Activated CD4-positive, alpha-beta T cell treated with anti-CD3 and anti-CD28 coated beads for 1 hour (primary cell): ENCODE measurements at places on chromosomes 13 and 19.

GRCh38 chr13:30142486-30143211, 164.7 kb downstream of the KATNAL1 start:
- no peak for DNase-seq

GRCh38 chr13:108851660-108852059, 222.2 kb downstream of the MYO16 start:
- DNase-seq = no peak

DNA sequence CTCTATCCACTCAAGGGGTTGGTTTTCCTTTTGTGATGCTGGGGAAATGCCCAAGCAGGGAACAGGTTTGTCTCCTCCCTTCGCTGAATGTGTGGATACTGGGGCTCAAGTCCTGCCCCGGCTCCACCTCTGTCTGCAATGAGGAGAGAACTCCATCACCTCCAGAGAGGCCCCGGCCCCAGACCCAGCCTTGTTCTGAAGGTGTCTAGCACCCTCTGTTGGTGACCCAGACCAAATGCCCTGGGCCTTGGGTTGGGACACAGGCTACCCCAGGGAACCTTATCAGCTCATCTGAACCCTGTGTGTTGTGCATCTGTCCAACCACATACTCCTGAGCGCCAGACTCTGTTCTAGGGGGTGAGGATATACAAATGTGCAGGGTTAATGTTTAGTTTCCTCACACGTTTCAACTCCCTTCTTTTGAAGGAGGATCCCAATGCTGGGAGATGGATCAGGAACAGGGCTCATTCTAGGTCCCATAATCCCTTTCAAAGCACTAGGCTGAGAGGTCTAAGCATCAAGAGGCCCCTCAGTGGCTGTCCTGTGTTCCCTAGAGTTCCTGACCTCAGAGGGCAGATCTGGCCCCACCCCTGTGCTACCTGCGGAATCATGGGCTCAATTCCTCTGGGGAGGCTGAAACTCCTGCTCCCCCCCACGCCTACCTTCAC, 112.5 kb upstream of the SLC7A1 start:
- DNase-seq = peak; percentile 19

- DNase-seq = no peak
These were observed 920 bp upstream of the TIMM13 start for GRCh38 chr19:2428321-2428690.

DNA sequence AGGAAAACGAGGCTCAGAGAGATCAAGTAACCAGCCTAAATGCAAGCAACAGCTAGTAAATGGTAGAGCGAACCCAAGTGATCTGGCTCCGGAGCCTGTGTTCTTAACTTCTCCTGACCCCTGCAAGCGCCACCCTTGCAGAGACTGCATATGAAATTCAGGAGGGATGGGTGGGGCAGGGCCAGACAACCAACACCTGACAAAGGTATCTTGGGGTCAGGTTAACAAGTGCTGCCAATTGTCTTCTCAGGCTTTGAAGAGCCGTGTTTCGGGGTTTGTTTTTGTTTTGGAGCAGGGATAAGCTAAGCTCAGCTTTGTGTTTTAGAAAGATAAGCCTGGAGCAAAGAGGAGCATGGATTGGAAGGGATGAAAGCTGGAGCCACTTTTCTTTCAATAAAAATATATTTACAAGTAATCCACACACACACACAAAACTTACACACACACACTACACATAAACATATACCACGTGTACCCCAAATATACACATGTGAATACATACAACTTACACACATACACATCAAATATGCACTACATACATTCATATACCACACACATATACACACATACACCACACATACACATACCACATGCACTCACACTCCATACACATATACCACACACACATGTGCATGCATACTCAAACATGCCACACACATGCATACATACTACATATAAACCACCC, 722.0 kb downstream of the DIAPH3 start:
- no peak for DNase-seq

GRCh38 chr19:7648265-7649014, 11.5 kb downstream of the STXBP2 start:
- DNase-seq = no peak

- no peak for DNase-seq
These were observed 6.9 kb downstream of the REXO1 start for GRCh38 chr19:1841209-1841924.

DNA sequence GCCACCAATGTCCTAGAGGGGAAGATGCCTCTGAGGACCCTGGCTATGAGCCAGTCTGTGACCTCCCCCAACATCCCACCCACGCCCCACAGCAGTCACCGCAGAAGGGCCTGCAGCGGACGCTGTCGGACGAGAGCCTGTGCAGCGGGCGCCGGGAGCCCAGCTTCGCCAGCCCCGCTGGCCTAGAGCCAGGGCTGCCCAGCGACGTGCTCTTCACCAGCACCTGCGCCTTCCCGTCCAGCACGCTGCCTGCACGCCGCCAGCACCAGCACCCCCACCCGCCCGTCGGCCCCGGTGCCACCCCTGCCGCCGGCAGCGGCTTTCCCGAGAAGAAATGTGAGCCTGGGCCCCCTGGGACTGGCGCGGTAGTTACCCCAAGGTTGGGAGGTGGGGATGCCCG, 30.6 kb downstream of the DPF1 start:
- DNase-seq = no peak

- no peak for DNase-seq
These were observed 3.8 kb upstream of the UQCR11 start for GRCh38 chr19:1609103-1609396.

DNA sequence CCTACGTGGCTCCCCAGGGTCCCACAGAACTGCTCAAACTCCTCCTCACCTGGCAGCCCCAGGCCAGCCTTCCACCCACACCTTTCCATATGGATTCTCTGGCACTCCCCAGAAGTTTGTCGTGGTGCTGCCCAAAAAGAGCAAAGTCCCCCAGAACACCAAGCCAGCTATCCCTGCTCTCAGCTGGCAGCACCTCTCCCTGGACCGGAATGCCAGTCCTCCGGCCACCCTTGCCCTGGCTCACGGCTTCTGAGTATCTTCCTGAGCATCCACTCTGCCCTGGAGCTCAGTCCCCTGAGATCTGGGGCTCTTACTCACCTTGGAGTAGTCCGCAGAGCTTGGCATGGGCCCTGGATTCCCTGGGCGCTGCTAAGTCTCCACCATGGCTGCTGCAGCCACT, 166.5 kb upstream of the ZNF507 start:
- no peak for DNase-seq

GRCh38 chr19:43132696-43133095, 50.2 kb upstream of the PSG2 start:
- DNase-seq = no peak

DNA sequence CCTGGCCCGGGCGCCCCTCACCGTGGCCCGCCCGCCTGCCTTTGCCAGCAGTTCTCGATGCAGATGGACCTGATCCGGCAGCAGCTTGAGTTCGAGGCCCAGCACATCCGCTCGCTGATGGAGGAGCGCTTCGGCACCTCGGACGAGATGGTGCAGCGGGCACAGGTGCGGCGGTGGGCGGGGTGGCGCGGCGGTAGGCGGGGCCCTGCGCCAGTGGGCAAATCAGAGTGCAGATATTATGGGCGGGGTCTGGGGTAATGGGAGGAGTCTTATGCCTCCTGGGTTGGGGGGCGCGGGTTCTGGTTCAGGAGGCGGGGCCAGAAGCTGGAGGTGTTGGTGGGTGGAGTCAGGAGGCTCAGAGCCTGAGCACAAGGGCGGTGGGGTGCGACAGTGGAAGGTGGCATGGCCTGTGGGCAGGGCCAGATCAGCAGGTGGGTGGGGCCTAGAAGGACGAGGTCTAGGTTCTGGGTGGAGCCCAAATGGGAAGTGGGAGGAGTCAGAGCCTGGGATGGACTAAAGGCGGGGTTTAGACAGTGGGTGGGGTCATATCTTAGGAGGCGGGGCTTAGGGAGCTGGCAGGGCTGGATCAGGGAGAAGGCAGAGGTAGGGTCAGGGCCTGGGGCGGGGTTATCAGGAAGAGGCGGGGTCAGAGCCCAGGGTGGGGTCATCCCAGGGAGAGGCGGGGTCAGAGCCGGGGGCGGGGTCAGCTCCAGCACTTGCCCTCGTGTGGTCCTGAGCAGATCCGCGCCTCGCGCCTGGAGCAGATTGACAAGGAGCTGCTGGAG, 5.6 kb downstream of the APC2 start:
- no peak for DNase-seq

DNA sequence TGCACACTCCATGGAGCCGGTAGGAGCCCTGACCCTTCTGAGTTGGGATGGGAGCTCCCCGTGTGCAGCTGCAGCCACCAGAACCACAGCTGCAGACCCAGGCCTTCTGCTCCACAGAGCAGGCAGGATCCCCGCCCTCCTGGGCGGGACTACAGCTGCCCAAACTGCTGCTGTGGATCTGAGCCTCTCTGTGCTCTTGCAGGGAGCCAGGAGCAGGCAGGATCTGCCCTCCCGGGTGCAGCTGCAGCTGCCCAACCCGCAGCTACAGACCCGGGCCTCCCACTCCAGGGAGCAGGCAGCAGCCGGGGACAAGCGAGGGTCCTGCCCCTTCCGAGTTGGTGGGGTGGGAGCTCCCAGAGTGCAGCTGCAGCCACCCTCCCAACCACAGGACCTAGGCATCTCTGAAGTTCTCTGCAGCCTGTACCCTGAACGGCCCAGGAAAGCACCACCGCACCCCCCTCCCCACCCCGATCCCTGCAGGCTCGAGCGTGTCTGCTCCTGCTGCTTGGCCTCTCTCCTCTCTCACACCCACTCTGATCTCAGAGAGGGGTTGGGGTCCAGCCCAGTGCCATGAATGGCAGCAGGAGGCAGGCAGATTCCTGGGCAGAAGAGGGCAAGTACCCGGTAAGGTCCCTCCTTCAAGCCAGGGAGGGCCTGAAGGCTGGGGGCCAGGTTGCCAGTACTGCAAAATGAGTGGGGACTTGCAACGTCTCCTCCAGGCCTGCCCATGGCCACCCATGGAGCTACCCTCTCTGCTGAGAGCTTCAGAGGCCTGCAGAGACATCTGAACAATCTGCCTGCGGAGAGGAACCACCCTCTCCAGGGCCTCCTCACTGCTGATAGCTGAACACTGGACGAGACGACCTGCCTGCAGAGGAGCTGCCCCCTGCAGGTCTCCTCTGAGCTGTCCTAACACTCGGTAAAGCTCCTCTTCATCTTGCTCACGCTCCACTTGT, 16.4 kb upstream of the EMP3 start:
- no peak for DNase-seq
